Naive B cell (primary cell): ENCODE measurements at places on chromosomes 5 and 9.

DNA sequence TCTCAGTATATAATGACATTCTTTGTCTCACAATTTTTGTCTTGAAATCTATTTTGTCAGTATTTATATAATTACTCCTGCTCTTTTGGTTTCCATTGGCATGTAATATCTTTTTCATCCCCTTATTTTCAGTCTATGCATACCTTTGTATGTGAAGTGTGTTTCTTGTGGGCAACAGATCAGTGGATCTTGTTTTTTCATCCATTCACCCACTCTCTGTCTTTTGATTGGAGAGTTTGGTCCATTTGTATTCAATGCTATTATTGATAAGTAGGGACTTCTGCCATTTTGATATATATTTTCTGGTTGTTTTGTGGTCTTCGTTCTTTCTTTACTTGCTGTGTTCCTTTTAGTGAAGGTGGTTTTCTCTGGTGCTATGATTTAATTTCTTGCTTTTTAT lies 10.9 kb downstream of the RIC1 start:
- H3K4me3 ChIP-seq = no peak overlapping the region
- no peak for DNase-seq
- no peaks in the 10 kb centered on the region for H3K27me3 ChIP-seq
- H3K4me1 ChIP-seq = peaks cover 34% of the 10 kb centered on the region

- no peak for DNase-seq
- H3K27me3 ChIP-seq = no peaks in the 10 kb centered on the region
- no peaks in the 10 kb centered on the region for H3K36me3 ChIP-seq
- H3K4me3 ChIP-seq = no peak overlapping the region
- H3K27ac ChIP-seq = no peak overlapping the region
Observed at GRCh38 chr9:98199388-98200033, 7.1 kb upstream of the CORO2A start.

DNA sequence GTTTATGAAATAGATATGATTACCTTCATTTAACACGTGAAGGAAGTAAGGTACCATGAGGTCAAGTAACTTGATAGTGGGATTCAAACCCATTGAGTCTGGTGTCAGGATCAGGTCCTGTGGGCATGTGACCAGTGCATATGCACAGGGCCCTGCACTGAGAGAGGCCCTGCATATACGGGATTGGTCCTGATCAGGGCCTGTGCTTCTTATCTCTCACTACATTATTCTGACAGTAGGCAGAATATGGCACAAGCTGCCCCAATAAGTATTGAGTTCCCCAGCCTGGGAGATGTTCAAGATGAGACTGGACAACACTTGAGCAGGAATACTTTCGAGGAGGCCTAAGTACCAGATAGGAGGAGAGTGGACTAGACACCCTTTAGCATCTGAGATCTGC lies 44.0 kb downstream of the GALNT10 start:
- DNase-seq = no peak
- H3K27ac ChIP-seq = no peak overlapping the region
- no peaks in the 10 kb centered on the region for H3K27me3 ChIP-seq
- no peaks in the 10 kb centered on the region for H3K36me3 ChIP-seq

- DNase-seq = no peak
- no peaks in the 10 kb centered on the region for H3K27me3 ChIP-seq
- H3K27ac ChIP-seq = no peak overlapping the region
- H3K4me1 ChIP-seq = no peaks in the 10 kb centered on the region
- no peaks in the 10 kb centered on the region for H3K36me3 ChIP-seq
Observed at GRCh38 chr5:145979270-145980223, 43.2 kb downstream of the SH3RF2 start.

DNA sequence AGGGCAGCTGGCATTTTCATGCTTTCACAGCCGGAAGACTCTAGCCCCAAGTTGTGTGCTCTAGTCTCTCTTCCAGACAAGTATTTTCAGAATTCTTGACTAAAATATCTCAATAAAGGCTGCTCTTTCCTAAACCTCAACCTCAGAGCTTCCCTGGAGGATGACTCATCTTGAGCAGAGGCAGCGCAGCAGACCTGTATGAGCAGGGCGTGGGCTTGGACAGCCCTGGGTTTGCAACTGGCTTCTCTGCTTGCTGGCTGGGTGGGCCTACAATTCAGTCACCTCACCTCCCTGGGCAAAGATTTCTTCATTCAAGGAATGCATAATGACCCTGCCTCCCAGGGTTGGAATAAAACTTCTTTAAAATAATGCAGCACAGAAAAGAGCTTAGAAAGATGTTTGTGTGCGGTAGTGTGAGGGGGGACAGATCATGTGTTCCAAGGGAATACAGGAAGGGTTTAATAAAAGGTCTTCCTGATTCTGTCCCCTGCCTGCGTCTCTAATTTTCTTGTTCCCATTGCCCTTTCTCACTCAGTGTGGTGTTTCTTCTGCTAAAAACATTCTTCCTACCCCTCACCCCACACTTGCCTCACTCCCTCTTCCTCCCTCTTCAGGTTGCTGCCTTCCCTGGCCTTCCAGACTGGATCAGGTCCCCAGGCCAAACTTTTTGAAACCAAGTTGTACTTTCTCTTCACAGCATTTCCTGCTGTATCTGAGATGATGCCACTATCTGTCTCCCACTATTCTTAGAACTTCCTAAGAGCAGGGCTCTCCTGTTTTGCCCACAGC lies 39.4 kb upstream of the MAP1B start:
- no peaks in the 10 kb centered on the region for H3K36me3 ChIP-seq
- H3K27me3 ChIP-seq = peaks cover 20% of the 10 kb centered on the region
- no peak for DNase-seq
- H3K27ac ChIP-seq = no peak overlapping the region
- no peaks in the 10 kb centered on the region for H3K4me1 ChIP-seq

- peaks cover 50% of the 10 kb centered on the region for H3K4me1 ChIP-seq
- no peaks in the 10 kb centered on the region for H3K27me3 ChIP-seq
- peaks cover 12% of the 10 kb centered on the region for H3K36me3 ChIP-seq
- no peak overlapping the region for H3K27ac ChIP-seq
- no peak overlapping the region for H3K4me3 ChIP-seq
- DNase-seq = no peak
Observed at GRCh38 chr9:27355166-27355565, 58.2 kb upstream of the EQTN start.

GRCh38 chr9:137123468-137123837 lies 8.9 kb upstream of the DPP7 start:
- peak overlapping the region; percentile 95 for H3K27ac ChIP-seq
- no peaks in the 10 kb centered on the region for H3K27me3 ChIP-seq
- H3K36me3 ChIP-seq = no peaks in the 10 kb centered on the region
- H3K4me3 ChIP-seq = no peak overlapping the region
- H3K4me1 ChIP-seq = peaks cover 43% of the 10 kb centered on the region

DNA sequence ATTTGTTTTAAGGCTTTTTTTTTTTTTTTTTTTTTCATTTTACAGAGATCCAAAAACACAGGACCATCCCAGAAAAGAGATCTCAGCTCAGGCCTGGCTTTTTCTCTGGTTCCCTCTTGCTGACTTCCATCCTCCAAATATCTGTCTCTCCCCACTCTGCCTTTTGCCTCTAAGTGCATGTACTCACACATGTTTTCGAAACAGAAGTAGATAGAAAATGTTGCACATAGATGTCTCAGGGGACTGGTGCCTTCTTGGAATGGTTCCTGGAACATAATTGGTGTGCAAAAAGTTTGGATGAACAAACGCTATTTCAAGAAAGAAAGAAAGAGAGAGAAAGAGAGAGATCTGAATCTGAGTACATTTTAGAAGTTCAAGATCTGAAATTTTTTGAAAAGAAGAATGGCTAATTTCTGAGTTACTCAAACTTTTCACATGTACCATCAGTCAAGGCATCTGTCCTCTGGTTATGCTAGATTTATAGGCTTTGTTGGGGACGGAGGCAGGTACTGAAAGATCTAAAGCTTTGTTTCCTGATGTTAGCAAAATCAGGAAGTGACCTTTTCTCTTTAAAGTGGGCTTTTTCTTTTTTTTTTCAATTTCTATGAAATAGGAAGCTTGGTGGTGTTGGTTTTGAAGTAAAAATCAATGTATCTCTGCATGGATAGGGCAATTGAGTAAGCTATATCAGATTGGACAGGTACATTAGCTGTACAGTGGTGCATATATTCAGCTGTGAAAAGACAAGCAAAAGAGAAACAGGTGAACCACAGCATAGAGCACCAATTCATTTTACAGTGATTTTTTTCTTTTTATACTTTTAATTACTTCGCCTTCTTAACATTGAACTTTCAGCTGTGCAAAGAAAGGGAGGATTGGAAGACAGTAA lies 8.5 kb upstream of the TNFSF8 start:
- no peak overlapping the region for H3K27ac ChIP-seq
- H3K4me3 ChIP-seq = peak overlapping the region; percentile 50
- no peaks in the 10 kb centered on the region for H3K36me3 ChIP-seq
- no peak for DNase-seq

- no peaks in the 10 kb centered on the region for H3K27me3 ChIP-seq
- H3K27ac ChIP-seq = peak overlapping the region; percentile 93
- peaks cover 35% of the 10 kb centered on the region for H3K4me1 ChIP-seq
- no peak overlapping the region for H3K4me3 ChIP-seq
Observed at GRCh38 chr5:124951661-124952060, 205.2 kb upstream of the ZNF608 start.

DNA sequence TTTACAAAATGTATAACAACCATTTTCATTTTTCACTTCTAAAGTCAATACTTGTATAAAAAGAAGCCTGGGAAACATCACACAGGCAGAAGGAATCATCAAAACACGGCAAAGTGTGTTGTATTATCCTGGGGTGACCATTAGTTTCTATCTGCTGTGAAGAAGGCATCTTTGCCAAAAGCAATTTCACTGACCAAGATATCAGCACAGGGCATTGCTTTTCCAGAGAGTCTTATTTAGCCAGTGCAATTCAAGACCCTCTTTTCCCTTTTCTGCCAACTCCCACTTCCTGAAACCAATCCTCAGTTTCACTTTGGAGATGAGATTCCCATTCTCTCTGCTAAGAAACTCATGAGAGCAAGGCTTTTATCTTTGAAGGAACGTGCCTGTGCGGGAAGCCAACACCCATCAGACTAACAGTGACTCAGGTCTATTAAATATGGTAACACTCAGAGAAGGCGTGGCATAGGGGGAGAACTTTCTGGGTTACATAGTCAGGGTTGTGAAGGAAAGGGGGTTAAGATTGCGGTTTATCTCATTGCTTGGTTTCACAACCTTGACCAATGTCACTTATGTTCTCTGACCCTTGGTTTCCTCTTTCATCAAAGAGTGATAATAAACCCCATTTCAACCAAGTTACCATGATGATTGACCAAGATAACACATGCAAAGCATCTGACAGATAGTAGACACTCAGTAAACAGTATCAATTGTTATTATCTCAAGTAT lies 666.9 kb upstream of the KLF4 start:
- H3K36me3 ChIP-seq = no peaks in the 10 kb centered on the region
- no peak for DNase-seq
- no peaks in the 10 kb centered on the region for H3K4me1 ChIP-seq
- peaks cover 14% of the 10 kb centered on the region for H3K27me3 ChIP-seq
- H3K27ac ChIP-seq = no peak overlapping the region

GRCh38 chr5:160423099-160423498 lies 1.4 kb downstream of the PTTG1 start:
- peaks cover 51% of the 10 kb centered on the region for H3K4me1 ChIP-seq
- no peaks in the 10 kb centered on the region for H3K27me3 ChIP-seq
- DNase-seq = no peak
- no peaks in the 10 kb centered on the region for H3K36me3 ChIP-seq

- peaks cover 16% of the 10 kb centered on the region for H3K4me1 ChIP-seq
- no peak overlapping the region for H3K4me3 ChIP-seq
- no peak overlapping the region for H3K27ac ChIP-seq
- no peak for DNase-seq
- H3K27me3 ChIP-seq = no peaks in the 10 kb centered on the region
- no peaks in the 10 kb centered on the region for H3K36me3 ChIP-seq
Observed at GRCh38 chr9:89702401-89702800, 97.6 kb downstream of the GADD45G start.

GRCh38 chr9:108525186-108525585 lies 330.6 kb downstream of the ACTL7B start:
- H3K36me3 ChIP-seq = no peaks in the 10 kb centered on the region
- no peak for DNase-seq
- no peak overlapping the region for H3K4me3 ChIP-seq
- H3K27ac ChIP-seq = no peak overlapping the region
- H3K27me3 ChIP-seq = no peaks in the 10 kb centered on the region

GRCh38 chr5:56585461-56585860 lies 229.9 kb upstream of the MAP3K1 start:
- no peak overlapping the region for H3K4me3 ChIP-seq
- no peak overlapping the region for H3K27ac ChIP-seq
- H3K36me3 ChIP-seq = no peaks in the 10 kb centered on the region
- H3K4me1 ChIP-seq = peaks cover 70% of the 10 kb centered on the region
- no peaks in the 10 kb centered on the region for H3K27me3 ChIP-seq

DNA sequence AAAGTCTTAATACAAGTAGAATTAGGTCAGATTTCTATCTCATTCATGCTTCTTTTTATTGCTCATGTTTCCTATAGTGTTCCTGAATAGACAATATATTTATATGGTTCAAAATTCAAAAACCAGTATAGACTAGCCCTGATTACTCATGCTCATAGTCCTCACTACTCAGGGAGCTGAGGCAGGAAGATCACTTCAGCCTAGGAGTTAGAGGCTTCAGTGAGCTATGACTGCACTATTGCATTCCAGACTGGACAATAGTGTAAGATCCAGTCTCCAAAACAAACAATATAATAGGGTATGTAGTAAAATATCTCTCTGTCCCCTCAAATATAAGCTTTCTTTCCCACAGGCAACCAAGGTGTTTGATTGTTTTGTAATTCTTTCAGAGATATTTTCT lies 2.4 kb downstream of the ANKRD31 start:
- H3K27me3 ChIP-seq = no peaks in the 10 kb centered on the region
- H3K4me1 ChIP-seq = peaks cover 12% of the 10 kb centered on the region
- DNase-seq = no peak
- H3K36me3 ChIP-seq = no peaks in the 10 kb centered on the region

DNA sequence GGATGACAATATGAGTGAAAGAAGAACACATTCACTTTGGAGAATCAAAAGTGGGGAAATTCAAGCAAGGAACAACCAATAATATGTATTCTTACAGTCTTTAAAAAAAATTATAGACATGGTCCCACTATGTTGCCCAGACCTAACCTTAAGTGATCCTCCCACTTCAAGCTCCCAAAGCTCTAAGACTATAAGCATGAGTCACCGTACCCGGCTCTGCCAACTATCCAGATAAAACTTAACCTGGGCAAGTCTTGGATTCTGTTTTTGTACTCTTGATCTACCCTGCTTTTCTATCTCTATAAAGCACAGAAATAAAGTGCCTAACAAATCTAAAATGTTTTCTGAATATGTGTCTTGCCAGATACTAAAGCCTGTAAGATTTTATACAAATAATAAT lies 30.9 kb downstream of the CEMIP2 start:
- no peak overlapping the region for H3K4me3 ChIP-seq
- H3K36me3 ChIP-seq = peaks cover 39% of the 10 kb centered on the region
- H3K27me3 ChIP-seq = no peaks in the 10 kb centered on the region
- no peak for DNase-seq
- H3K4me1 ChIP-seq = peaks cover 12% of the 10 kb centered on the region

DNA sequence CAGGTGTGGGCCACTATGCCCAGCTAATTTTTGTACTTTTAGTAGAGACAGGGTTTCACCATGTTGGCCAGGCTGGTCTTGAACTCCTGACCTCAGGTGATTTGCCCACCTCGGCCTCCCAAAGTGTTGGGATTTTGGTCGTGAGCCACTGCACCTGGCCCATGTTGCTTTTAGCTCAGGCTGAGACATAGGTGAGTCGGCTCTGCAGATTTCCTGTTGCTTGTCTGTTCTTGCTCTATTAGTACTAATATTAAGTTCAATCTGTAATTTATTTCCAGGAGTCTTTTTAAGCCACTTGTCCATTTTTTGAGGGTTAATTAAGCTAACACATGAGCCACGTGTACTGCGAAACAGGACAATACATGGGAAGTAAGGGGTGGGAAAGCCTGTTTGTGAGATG lies 21.4 kb upstream of the BASP1 start:
- no peak for DNase-seq
- H3K36me3 ChIP-seq = peaks cover 15% of the 10 kb centered on the region
- no peak overlapping the region for H3K4me3 ChIP-seq
- H3K27me3 ChIP-seq = peaks cover 6% of the 10 kb centered on the region
- no peak overlapping the region for H3K27ac ChIP-seq
